NCI-H1048 (cell line): ENCODE measurements at places on chromosomes 7 and 10.

GRCh38 chr10:70666960-70667798, 5.1 kb upstream of the ADAMTS14 start:
- DNase-seq, result no peak

- no peak for DNase-seq
Measured at GRCh38 chr7:158536871-158537515, 50.6 kb downstream of the PTPRN2 start.

GRCh38 chr7:4641091-4641666, 40.9 kb upstream of the FOXK1 start:
- DNase-seq, result no peak

DNA sequence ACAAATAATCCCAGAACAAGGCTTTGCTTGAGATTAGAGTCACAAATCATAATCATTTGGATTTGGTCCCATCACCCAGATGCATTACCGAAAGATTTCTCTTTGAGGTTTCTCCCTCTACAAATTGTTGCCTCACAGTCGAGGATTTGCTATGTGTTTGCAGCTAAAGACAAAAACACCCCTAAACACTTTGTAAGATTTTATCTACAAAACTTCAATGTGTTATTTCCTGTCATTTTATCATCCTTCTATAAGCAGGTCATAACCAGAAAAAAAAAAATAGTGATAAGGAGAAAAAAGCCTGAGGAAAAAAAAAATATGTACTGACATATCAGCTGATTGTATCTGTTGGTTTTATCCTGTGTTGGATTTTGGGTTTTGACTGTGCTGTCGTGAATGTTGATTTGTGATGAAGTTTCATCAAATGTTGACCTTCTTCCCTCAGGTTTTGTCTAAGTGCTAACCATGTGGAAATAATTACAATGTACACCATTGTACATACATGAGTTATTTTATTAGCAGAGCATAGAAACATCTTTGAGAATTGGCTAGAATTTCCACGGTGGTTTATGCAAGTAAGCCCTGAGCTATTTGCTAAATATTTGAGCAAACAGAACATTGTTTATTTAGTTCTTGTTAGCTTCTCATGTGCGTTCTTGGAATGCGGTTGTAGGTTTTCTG, 274.4 kb downstream of the NEBL start:
- DNase-seq, result peak; percentile 63

DNA sequence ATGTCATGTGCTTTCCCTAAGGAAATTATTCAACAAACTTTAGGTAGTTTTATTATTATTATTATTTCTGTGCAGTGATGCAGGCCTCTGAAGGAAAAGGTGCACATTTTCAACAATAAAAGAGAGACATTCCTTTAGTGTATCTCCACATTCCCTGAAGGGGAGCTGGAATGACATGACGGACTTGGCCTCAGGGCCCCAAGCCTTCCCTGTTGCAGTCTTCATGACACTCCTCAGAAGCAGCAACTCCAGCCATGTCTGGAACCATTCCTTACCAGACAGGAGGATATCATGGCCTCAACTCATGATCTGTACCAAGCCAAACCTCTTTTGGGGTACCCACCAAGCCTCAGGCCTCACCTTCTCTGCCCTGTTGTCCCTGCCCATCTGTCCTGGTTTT, 35.2 kb upstream of the CCSER2 start:
- no peak for DNase-seq

DNA sequence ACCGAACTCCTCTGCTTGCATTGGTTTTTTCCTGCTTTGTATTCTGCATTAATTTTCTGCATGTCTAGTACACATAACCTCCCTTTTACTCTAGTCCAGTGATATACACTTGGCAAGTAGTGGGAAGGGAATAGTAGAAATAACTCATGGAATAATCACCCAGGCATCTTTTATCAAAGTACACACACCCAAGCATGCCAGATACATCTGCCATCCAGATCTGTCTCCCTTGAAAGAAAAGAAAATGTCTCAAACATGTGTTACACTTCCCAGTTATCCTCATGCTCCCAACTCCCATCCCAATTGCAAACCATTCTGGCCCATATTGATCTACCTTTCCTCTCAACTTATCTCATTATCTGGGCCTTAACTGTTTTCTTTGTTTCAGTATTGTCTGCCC, 79.0 kb downstream of the PHYHIPL start:
- DNase-seq, result no peak

DNA sequence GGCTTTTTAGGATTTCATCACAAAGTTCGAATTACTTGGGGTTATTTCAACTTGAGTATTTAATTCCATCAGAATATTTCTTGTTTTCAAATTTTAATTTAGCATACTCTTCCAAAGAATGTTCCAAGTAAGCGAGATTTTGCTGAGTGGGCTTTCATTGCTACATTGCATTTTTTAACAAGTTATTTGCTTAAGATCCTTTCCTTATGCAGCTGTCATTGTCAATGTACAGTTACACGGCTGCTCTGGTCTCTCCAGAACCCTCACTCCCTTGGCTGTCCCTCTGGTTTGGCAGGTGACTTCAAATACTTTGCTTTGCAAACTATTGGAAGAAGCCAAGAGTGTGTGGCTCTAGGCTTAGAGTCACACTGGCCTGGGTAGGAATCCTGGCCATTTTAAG, 80.0 kb downstream of the CFAP58 start:
- DNase-seq, result no peak

DNA sequence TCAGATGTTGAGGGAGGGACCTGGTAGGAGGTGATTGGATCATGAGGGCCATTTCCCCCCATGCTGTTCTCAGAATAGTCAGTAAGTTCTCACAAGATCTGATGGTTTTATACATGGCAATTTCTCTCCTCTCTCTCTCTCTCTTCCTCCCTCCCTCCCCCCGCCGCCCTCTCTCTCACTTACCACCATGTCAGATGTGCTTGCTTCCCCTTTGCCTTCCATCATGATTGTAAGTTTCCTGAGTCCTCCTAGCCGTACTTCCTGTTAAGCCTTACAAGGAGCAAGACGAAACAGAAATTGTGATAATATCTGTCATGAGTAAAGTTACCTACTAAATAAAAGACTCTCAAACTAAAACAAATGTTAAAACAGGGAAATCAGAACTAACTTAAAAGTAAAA, 19.9 kb upstream of the GPR141 start:
- no peak for DNase-seq

DNA sequence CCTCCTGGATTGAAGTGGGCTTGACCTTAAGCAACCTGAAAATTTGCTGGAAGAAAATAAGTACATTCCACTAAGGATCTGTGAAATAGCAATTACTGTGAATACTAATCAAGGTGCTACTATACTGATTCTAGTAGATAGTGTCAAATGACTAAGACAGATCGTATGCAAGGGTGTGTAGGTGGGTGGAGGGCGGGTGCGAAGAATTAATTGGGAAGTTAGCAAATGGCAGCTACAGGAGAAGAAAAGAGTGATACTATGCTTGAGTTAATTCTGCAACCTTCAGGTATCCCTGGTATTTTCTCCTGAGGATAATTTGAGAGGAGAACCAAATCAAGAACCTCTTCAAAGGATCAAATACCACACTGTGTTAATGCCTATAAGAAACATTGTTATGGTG, 501.9 kb downstream of the INHBA start:
- DNase-seq, result no peak

DNA sequence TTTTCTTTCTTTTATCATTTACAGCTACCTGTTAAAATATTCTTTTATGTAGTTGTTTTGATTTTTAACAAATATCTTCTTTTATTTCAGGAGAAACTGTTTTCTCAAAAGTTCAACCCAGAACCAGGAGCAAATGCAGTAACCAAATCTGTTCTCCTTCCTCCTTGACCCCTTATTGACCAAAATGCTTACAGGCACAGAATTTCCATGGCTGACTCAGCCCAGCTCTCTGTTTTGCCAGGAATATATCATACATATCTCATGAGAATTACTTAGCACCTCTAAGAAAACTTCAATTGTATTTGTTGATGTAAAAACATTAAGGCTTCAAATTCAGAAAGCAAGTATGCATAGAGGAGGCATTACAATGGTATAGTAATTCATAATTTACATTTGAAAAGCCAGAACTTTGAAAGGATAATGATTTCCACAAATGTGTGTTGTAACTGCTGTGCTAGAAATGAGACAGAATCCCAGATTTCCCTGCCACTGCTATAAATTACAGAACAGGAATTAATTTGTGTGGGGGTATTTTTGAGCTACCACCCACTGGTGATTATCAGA, 2.2 kb downstream of the GSAP start:
- DNase-seq, result no peak

GRCh38 chr10:36489611-36490228, 635.7 kb upstream of the ANKRD30A start:
- no peak for DNase-seq

- no peak for DNase-seq
Measured at GRCh38 chr10:132538790-132539421, 1.3 kb downstream of the INPP5A start.

DNA sequence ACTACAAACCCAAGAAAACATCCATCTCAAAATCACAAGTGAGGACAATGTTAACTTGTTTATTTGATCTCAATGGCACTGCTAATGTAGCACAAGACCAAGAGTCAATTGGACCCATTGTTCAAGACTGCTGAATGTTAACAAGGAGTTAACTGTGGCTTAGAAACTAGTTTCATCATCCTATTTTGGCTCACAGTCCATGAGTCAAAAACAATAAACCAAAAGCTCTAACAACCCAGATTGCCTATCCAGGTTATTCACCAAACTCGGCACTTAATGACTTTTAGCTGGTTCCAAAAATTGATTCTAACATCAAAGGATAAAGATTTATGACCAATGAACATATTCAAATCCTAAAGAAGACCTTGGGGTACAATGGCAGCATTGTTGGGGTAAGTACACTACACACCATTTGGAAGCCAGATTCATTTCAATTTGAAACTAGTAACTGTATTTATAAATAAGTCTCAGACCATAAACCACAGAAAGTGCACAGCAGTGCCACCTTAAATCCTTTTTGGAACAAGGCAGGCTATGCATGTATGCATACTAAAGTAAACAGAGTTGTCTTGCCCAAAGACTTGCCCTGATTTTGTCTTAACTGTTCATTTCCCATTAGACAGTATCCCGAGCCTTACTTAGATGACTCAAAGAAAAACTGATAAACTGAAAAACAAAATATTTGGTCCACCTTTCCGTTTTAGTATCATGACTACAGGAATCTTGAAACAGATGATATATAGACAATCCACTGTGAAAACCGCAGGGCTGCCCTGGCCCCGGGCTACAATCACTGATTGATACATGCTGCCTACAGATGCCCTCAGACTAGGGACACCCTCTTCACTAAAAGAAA, 84.5 kb downstream of the SRPK2 start:
- peak; percentile 11 for DNase-seq

DNA sequence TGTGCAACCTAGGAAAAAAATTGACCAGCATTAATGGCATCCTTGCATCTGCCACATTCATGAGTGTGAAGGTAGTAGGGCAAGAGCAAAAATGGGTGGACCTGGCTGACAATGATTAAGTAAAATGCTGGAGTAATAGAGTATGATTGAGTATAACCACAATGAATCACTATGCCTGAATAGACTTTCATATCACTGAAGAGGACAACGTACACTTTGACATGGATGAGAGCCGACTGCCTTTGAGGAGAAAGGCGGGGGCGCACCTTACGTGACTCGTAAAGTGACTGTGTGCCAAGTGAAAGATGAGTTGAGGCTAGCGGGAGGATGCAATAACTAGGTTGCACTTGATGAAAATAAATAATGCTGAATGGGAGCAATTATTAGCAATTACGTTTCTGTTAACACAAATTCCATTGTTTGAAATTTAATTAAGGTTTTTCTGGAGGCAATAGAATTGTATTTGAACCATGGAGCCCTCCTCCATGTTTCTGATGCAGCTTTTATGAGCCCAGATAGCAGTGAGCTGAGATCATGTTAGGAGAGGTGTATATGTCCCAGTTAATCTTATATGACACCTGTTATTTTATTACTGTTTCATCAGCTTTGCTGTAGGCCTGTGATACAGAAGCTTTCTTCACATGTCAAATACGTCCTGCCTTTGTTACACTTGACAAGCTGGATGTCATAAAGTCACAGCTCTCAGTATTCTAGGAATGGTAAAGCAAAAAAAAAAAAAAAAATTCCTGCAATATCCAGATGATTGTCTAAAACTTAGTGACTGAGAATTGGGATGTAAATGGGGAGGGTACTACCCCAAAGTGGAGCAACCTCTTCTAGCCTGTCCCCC, 596.5 kb downstream of the NXPH1 start:
- DNase-seq, result no peak

GRCh38 chr10:72746426-72747363, 54.8 kb downstream of the MCU start:
- DNase-seq, result no peak

GRCh38 chr7:127954357-127954748, 76.9 kb downstream of the LRRC4 start:
- DNase-seq, result no peak

DNA sequence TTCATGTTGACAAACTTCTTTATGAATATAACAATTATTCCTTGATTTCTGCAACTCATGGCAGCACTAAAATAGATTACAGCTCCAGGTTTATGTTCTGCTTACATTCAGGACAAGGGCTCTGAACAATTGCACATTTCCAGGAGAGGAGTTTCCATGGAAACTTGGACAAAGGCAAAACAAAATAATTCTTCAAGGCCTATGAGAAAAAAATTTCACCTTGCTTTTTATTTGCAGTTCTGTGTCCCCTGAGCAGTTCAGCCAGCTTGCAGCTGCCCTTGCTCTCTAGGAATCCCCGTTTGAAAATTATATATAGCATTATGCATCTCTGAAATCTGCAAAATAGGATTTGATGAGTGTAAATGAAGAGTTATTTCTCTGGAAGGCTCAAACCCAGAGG, 71.7 kb downstream of the ARL4A start:
- DNase-seq, result no peak

GRCh38 chr7:73822319-73823173, 8.2 kb upstream of the CLDN4 start:
- DNase-seq, result no peak

DNA sequence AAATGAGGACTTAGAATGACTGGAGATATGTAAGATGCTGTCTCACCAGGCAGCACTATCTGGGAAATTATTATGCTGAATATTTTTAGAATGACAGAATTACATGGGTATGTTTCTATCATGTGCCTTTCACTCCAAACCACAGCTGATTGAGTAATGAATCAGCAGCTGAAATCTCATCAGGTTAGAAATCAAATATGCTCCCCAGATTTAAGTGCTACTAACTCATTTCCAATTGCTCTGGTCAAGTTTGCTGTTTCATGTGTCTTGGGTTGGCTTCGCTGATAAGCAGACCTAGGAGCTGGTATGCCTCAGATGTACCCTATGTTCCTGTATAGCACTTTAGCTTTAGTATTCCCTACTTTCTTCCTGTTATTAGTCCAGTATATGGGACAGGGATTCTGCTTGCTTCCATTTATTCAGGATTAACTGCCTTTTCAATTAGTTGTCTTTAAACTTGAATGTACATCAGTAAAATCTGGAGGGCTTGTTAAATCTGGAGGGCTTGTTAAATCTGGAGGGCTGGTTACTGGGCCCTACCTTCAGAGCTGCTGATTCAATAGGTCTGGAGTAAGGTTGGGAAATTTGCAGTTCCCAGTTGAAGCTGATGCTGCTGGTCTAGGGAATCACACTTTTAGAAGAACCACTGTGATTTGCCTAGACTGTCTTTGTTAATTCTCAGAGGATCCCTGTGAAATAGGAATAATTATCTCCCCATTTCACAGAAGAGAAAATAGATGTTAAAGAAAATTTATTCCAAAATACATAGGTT, 172.9 kb downstream of the DKK1 start:
- DNase-seq, result no peak

GRCh38 chr7:2165239-2165609, 67.5 kb downstream of the MAD1L1 start:
- DNase-seq, result no peak
